ENCODE measurements at places on chromosomes 16 and 17.
A peak's percentile ranks its signal among the peaks of the same experiment; 100 is the strongest.

DNA sequence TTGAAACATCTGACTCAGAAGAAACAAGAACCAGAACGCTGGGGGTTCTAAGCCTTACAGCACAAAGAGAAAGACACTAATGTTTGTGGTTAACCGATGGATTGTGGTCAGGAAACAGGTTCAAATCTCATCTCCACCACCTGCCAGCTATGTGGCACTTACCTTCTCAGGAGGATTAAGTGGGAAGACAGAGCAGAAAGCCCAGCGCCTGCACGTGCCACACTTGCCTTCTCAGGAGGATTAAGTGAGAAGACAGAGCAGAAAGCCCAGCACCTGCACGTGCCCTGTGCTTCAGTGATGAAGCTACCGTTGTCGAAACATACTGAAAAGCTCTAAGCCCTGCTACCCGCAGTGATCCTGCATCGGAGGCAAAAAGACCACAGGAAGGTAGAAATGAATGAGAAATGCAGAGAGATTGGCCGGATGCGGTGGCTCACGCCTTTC is 90.6 kb downstream of the NXN start:
- DNase-seq: no peak

DNA sequence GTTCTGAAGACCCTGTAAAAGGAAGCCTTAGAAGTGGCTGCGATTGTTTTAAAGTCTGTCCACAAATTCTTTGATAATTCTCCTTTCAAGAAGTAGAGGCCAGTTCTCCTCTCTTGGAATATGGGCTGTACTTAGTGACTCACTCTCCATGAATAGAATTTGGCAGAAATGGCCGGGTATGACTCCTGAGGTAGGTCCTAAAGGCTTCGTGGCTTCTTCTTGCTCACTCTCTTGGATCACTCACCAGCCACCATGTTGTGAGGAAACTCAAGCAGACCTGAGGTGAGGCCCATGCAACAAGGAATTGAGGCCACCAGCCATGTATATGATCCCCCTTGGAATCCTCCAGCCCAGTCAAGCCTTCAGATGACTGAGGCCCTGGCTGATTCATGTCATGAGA is 75.8 kb downstream of the WWOX start:
- no peak for DNase-seq

GRCh38 chr17:81681672-81682071 is 1.9 kb downstream of the ARL16 start:
- no peak for DNase-seq

DNA sequence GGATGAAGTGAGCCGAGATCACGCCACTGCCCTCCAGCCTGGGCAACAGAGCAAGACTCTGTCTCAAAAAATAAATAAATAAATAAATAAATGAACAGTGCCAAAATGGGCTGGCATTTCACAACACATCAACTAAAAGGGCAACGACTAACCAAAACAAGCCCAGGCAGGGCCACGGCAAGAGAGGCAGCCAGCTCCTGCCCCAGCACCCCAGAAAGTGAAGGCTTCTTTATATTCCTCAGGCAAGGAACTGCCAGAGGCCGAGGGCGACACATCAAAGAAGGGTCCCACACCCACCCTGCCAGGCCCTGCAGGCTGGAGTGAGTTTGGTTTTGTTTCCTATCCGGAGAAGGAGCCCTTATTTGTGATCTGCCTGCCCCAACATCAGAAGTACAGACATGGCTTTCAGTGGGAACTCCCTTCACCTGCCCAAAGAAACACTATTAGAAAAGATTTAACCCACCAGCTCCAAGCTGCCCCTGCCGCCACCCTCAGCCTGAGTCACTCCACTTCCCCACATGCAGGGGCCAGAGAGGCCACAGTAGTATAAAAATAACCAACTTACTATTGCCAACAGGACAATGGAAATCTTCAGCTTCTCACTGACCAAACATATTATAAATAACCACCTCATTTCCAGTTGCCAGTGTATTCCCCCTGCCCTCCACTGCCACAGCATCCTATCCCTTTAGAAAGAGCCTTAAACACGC is 8.0 kb downstream of the FBXO31 start:
- no peak for DNase-seq

- DNase-seq: no peak
Observed at GRCh38 chr17:45759761-45760160, 24.4 kb upstream of the CRHR1 start.

GRCh38 chr16:74169066-74169465 is 127.5 kb upstream of the PSMD7 start:
- DNase-seq: no peak

GRCh38 chr17:57338257-57338914 is 82.1 kb downstream of the MSI2 start:
- DNase-seq: peak; percentile 66

DNA sequence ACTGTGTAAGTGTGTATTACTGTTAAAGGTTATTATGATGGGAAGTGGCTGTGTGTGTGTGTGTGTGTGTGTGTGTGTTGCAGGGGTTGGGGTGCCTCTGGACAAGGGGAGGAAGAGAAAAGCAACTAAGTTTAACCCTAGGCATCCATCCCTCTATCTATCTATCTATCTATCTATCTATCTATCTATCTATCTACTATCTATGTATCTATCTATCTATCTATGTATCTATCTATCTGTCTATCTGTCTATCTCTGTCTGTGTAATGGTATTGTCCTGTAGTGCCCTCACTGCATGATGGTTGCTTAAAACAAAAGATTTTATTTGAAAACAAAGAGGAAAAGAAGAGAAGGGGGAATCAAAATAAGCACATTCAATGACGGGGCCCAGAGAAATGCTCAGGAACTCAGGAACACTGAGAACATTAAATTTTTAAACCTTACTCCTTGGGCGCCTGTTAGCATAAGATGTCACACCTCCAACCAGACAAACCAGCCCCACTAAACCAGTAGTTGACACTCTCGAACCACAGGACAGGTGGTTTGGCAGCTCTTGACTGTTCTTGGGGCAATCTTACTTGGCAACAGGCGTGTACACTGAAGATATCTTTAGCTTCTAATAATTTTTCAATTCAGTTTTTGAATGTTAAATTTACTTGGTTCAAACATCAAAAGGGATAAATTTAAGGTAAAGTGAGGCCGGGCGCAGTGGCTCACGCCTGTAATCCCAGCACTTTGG is 5.1 kb upstream of the RPL26 start:
- no peak for DNase-seq

DNA sequence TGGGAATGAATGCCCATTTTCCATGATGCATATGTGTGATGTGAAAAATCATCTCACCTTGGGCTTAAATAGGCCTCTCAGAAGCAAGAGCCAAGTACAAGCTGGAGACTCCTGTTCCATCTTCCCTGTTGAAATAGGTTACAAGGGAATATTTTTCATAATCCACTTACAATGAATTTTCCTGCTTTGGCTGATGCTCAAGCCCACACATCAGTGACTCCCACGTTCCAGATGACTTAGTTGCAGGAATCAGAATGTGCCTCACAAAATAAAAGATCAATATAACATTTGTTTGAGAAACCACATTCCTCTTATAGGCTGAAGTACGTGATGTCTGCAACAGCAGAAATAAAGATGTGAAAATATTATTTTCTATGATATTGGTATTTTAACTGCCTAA is 24.1 kb downstream of the ANKFN1 start:
- DNase-seq: no peak

- no peak for DNase-seq
Observed at GRCh38 chr16:24188751-24189318, 67.3 kb upstream of the CACNG3 start.

GRCh38 chr17:28899212-28899815 is 1.8 kb upstream of the FLOT2 start:
- DNase-seq: no peak

DNA sequence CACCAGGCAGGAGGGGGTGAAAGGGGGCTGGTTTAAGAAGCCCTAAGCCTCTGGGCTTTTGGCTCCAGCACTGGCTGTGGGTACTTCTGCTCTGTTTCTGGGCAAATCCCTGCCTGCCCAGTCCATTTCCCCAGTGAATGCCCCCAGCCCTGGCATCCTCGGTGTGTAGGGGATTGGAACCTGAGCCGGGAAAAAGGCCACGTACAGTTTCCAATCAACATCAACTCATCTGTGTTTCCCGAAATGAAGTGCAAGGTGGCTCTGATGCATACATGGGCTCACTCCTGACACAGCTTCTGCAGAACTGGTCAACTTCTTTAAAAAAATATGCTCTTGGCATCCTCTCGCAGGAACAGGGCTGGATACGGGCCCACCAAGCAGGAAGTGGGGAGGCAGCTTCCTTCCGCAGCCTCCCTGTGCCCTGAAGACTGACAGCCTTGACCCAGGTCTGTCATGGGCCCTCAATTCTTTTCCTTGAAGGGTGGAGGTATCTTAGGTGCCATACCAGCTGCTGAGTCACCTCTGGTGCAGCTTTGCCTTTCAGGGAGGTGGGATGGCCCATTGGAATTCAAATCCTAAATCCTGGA is 73.3 kb downstream of the N4BP1 start:
- DNase-seq: no peak

DNA sequence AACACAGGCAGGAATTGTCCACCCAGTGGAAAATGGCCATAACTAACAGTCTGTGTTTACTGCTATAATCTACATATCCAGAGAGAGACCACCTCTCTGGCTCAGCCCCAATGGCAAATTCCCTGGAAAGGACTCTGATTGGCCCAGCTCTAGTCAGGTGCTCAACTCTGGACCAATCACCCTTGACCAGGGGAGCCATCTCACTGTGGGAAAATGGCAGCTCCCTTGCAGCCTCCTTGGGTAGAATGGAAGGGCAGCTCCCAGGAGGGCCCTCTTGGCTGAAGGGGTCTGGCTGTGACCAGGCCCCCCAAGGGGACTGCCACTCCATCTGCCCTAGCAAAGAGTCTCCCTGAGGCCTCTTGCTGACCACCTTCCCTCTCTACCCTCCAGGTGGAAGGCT is 3.1 kb downstream of the ALOX15B start:
- DNase-seq: no peak

DNA sequence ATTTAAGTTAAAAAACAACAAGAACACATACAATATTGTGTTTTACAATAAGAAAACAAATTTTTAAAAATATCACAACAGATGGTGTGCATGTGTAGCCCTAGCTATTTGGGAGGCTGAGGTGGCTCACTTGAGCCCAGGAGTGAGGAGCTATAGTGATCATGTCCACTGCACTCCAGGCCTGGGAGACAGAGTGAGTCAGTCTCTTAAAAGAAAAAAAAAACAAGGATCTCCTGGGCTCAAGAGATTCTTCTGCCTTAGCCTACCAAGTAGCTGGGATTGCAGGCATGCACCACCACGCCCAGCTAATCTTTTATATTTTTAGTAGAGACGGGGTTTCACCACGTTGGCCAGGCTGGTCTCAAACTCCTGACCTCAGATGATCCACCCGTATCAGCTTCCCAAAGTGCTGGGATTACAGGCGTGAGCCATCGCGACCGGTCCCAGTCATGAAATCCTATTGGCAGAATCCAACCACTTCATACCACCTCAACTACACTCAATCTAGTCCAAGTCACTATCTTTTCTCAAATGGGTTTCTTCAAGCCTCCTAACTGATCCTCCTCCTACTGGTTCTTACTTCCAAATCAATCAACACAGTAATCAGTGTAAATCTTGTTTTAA is 55.0 kb downstream of the STH start:
- DNase-seq: no peak

- no peak for DNase-seq
Observed at GRCh38 chr17:72193391-72194106, 72.7 kb downstream of the SOX9 start.

DNA sequence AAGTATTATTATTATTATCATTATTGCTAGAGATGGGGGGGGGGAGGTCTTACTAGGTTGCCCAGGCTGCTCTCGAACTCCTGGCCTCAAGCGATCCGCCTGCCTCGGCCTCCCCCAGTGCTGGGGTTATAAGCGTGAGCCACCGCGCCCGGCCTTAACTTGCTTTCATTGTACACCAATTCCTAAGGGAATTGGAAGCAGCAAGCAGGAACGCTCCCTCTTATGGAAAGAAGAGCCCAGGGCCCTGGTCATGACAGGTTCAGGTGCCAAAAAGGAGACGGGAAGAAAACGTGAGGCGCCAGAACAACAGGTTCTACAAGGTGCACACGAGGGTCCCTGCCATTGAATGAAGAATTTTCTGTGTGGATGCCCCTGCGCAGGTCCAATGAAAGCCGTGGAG is 540 bp upstream of the RPL38 start:
- DNase-seq: no peak

GRCh38 chr17:45296003-45296832 is 20.6 kb downstream of the MAP3K14 start:
- peak; percentile 81 for DNase-seq

DNA sequence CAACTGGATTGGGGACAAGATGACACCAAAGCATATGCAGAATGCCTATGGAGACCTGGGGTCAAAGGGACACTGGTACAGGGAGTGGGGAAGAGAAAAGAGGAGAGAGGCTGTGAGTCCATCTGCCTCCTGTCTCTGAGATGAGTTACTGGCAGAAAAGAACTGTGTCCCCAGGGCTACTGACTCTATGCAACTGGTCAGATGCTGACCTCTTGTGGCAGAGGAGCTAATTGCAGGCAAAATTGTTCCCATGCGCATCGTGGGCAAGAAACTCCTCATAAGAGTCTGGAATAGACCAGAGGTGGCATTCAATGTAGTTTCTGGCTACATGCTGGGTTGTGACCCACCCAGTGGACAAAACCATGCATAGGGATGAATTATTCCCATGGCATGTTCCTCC is 26.1 kb upstream of the MLKL start:
- DNase-seq: no peak

GRCh38 chr16:74033441-74033995 is 263.1 kb upstream of the PSMD7 start:
- no peak for DNase-seq

DNA sequence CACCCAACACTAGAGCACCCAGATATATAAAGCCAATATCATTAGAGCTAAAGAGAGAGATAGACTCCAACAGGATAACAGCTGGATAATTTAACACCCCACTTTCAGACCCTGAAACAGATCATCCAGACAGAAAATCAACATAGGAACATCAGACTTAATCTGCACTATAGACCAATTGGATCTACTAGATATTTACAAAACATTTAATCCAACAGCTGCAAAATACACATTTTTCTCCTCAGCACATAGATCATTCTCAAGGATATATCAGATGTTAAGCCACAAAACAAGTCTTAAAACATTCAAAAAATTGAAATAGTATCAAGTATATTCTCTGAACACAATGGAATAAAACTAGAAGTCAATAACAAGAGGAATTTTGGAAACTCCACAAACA is 4.1 kb upstream of the CCL13 start:
- no peak for DNase-seq

DNA sequence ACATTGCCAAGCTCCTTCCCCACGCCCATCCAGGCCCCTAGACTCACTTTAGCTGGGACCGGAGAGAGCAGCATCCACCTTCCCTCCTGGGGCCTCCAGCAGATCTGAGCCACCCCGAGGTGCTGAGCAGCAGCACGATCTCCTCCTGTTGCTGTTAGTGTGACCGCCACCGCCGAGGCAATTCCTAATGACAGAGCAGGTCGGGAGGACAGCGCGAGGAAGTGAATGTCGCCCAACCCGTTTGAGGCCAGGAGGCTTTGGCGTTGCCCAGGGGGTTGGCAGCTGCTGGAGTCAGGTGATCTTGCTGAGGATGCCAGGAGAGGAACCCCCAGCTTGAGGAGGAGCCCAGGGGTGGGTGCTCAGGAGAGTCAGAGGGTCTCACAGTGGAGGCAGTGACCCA is at the start of gene RNF222:
RNF222 (minus strand) TSS at position 192 of the 400 bp plus-strand sequence. CDS start 4,366 bp downstream, outside the sequence.
- no peak for DNase-seq
